SJCRH30 (cell line): ENCODE measurements at places on chromosomes 7 and 10. TPM values are rescaled to one million over a fixed set of nuclear protein-coding genes. Genes with fewer than 3 reads are reported as not detected.

Gene PHKG1
- total RNA-seq = 1.1 and 1.4 TPM in 2 replicates

GRCh38 chr7:156612930-156613329 is 27.6 kb upstream of the RNF32 start:
- no peak for DNase-seq

- DNase-seq = no peak
Observed at GRCh38 chr7:157389951-157390730, 53.3 kb downstream of the DNAJB6 start.

Gene LRGUK
- total RNA-seq = 0.04 and 0.25 TPM in 2 replicates

- no peak for DNase-seq
Observed at GRCh38 chr10:123639131-123639530, 27.0 kb upstream of the GPR26 start.

Gene COL1A2
- total RNA-seq = 0.12 and 0.20 TPM in 2 replicates

Gene FAM25G
- total RNA-seq = 0.63 TPM in 1 of 2 replicates, not detected in the other

Gene GUSB
- total RNA-seq = 27.3 and 40.1 TPM in 2 replicates

DNA sequence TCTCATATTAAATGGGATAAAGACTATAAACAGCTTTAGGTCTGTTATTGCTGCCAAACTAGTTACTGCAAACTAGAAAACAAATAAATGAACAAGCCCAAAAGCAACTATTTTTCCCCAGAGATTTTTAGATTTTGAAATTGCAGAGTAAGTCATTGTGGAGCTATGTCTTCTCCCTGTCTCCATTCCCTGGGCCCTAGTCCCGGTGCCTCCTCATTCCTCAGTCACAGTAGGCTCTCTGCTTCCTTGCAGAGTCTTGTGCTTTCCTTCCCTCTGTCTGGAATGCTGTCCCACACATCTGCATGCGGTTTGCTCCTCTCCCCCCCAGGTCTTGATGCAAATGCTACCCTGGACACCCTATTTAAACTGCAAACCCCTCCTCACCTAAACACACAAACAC is 4.0 kb downstream of the PNLIPRP3 start:
- no peak for DNase-seq

GRCh38 chr10:123144697-123145541 is 3.0 kb upstream of the HMX2 start:
- DNase-seq = no peak

- no peak for DNase-seq
Observed at GRCh38 chr10:21995557-21995956, 8.0 kb downstream of the DNAJC1 start.

- peak; percentile 90 for DNase-seq
Observed at GRCh38 chr10:34299105-34299611, 515.9 kb downstream of the PARD3 start.

Gene KLLN
- total RNA-seq = 0.02 and 0.18 TPM in 2 replicates
